Type B pancreatic cell (in vitro differentiated cells): ENCODE measurements at places on chromosomes 13 and 19. TPM values are rescaled to one million over a fixed set of nuclear protein-coding genes. Genes with fewer than 3 reads are reported as not detected.

DNA sequence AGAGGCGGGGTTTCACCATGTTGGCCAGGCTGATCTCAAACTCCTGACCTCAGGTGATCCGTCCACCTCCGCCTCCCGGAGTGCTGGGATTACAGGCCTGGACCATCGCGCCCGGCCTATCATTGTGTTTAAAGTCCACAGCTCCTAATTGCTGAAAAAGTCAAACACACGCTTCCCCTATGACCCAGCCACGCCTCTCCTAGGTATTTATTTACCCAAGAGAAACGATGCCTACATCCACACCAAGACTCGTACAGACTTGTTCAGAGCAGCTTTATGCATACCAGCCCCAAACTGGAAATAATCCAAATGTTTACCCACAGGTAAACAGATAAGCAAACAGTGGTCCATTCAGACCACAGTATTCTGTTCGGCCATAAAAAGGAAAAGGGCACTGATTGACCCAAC lies 15.1 kb downstream of the ZNRF4 start:
- no peak for DNase-seq
- peaks cover 5% of the 10 kb centered on the region for H3K27me3 ChIP-seq
- H3K27ac ChIP-seq = peak overlapping the region; percentile 93
- peaks cover 15% of the 10 kb centered on the region for H3K4me1 ChIP-seq
- H3K36me3 ChIP-seq = no peaks in the 10 kb centered on the region

- H3K27ac ChIP-seq = no peak overlapping the region
- H3K36me3 ChIP-seq = no peaks in the 10 kb centered on the region
- H3K4me1 ChIP-seq = peaks cover 9% of the 10 kb centered on the region
- DNase-seq = no peak
- peaks cover 19% of the 10 kb centered on the region for H3K27me3 ChIP-seq
- peak overlapping the region; percentile 76 for H3K4me3 ChIP-seq
These were observed 619 bp downstream of the MEF2B start for GRCh38 chr19:19169236-19170052.

DNA sequence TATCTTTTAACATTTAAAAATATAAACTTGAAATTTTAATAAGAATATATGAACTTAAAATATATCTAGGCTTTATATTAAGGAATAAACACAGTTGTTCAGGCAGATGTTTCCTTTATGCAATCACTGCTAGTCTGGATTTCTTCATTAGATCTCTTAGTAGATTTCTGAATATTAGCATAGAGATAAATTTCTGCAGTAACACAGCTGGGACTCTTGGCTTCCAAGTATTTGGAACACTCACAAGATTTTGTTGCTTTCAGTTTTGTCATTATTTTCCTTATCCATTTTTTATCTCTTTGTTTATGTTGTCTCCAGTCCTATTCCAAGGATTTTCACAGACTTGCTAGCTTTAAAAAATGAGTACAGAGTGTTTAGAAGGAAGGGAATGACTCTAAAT lies 857.1 kb downstream of the GPC5 start:
- no peak for DNase-seq
- H3K36me3 ChIP-seq = no peaks in the 10 kb centered on the region
- H3K4me3 ChIP-seq = no peak overlapping the region
- peaks cover 2% of the 10 kb centered on the region for H3K4me1 ChIP-seq
- H3K27me3 ChIP-seq = no peaks in the 10 kb centered on the region

DNA sequence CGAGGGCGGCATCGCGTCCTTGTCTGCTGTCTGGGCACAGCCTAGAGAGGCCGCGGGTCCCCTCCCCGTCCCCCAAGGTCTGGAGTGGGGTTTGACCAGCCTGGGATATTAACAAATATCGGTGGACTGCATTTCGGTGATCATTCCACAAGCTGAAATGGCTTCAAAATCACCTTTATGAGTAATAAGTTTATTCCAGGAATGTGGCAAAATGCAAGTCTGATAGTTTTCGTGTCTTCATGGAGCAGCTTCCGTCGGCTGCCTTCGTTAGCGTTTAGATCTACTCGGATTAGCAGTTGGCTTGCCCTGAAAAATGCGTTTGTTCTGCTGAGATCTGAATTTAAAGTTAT lies 1.1 kb upstream of the GJA3 start:
- H3K4me1 ChIP-seq = peaks cover 27% of the 10 kb centered on the region

DNA sequence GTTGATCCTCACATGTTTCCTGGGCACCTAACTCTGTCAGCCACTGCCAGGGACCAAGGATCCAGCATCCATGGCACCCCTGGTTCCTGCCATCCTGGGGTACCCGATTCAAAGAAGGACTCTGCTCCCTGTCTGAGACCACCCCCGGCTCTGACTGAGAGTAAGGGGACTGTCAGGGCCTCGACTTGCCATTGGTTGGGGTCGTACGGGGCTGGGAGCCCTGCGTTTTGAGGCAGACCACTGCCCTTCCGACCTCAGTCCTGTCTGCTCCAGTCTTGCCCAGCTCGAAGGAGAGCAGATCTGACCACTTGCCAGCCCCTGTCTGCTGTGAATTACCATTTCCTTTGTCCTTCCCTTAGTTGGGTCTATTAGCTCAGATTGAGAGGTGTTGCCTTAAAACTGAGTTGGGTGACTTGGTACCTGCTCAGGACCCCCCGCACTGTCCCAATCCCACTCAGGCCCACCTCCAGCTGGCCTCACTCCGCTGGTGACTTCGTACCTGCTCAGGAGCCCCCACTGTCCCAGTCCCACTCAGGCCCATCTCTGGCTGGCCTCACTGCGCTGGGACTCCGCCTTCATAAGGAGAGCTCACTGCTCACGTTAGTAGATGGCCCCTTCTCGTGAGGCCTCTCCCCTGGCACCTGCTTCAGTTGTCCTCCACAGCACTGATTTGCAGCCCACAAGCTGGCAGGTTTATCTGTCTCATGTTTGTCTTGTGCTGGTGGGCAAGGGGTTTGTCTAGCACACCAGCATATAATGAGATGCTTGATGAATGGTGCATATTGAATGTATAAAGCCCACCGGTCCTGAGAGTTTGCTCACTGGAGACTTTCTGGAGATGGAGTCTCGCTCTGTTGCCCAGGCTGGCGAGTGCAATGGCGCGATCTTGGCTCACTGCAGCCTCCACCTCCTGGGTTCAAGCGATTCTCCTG lies 3.9 kb downstream of the RPL28 start:
- H3K27ac ChIP-seq = no peak overlapping the region
- no peaks in the 10 kb centered on the region for H3K27me3 ChIP-seq
- H3K36me3 ChIP-seq = peaks cover 13% of the 10 kb centered on the region
- no peak for DNase-seq
- H3K4me3 ChIP-seq = peak overlapping the region; percentile 74

- no peak for DNase-seq
- H3K36me3 ChIP-seq = no peaks in the 10 kb centered on the region
- peaks cover 4% of the 10 kb centered on the region for H3K27me3 ChIP-seq
- no peak overlapping the region for H3K4me3 ChIP-seq
- H3K4me1 ChIP-seq = peaks cover 5% of the 10 kb centered on the region
These were observed 46.4 kb downstream of the AP1M1 start for GRCh38 chr19:16244091-16244490.

DNA sequence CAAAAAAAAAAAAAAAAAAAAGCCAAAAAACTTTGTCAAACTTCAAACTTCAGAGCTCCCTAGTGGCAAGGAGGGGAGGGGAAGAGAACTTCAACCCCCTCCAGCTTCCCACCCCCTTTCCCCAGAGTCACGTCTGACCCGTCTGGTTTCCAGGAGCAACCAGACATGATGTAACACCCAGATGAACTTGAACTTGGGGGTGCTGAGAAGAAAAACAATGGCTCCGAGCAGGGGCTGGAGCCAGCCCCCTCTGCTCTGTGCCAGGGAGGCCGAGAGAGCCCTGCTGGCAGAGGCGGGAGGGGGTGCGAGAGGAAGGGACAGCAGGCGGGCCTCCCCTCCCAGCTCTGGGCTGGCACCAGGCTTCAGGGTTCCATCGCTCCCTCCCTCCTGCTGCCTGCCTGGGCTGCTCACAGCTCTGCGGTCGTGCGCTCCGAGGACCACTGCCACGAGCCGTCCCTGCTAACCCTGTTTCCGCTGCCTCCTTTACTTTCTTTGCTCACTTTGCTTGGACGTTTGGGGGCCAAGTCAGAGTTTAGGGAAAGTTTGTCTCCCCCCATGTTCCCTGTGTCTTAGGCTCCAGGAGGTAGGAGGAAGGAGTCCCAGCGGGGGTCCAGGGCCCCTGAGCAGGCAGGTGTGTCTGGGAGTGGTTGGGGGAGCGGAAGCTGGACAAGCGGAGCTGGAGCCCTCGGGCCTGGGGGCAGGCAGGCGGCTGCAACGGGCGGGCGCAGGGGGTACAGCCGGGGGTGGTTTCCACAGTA lies 11.1 kb downstream of the LYL1 start:
- H3K36me3 ChIP-seq = no peaks in the 10 kb centered on the region
- H3K27me3 ChIP-seq = peaks cover 65% of the 10 kb centered on the region
- no peak overlapping the region for H3K27ac ChIP-seq
- no peak for DNase-seq
- H3K4me3 ChIP-seq = no peak overlapping the region

DNA sequence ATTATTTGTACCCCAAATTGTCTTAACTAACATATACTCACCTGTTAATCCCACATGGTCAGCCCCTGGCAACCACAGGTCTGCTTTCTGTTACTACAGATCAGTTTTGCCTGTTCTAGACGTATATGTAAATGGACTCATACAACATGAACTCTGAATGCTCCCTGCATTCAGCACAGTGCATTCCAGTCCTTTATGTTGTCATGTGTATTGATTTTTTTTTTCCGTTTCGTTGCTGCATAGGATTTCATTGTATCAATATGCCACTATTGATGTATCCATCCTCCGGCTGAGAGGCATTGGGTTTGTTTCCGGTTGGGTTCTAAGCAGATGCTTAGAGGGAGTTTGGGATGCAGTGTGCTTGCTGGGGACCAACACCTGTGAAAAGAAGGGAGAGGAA lies 36.1 kb upstream of the TNFRSF19 start:
- no peak for DNase-seq
- peaks cover 4% of the 10 kb centered on the region for H3K4me1 ChIP-seq
- no peaks in the 10 kb centered on the region for H3K36me3 ChIP-seq
- no peak overlapping the region for H3K4me3 ChIP-seq
- no peaks in the 10 kb centered on the region for H3K27me3 ChIP-seq

GRCh38 chr19:2636897-2637683 lies 65.4 kb downstream of the GNG7 start:
- no peak overlapping the region for H3K27ac ChIP-seq
- no peaks in the 10 kb centered on the region for H3K36me3 ChIP-seq
- no peaks in the 10 kb centered on the region for H3K27me3 ChIP-seq
- H3K4me1 ChIP-seq = no peaks in the 10 kb centered on the region
- peak overlapping the region; percentile 31 for H3K4me3 ChIP-seq
- peak; percentile 80 for DNase-seq

- DNase-seq = no peak
- no peak overlapping the region for H3K27ac ChIP-seq
- H3K4me3 ChIP-seq = no peak overlapping the region
- H3K27me3 ChIP-seq = no peaks in the 10 kb centered on the region
- H3K36me3 ChIP-seq = peaks cover 3% of the 10 kb centered on the region
These were observed 25.2 kb downstream of the MCF2L start for GRCh38 chr13:112994084-112994780.

DNA sequence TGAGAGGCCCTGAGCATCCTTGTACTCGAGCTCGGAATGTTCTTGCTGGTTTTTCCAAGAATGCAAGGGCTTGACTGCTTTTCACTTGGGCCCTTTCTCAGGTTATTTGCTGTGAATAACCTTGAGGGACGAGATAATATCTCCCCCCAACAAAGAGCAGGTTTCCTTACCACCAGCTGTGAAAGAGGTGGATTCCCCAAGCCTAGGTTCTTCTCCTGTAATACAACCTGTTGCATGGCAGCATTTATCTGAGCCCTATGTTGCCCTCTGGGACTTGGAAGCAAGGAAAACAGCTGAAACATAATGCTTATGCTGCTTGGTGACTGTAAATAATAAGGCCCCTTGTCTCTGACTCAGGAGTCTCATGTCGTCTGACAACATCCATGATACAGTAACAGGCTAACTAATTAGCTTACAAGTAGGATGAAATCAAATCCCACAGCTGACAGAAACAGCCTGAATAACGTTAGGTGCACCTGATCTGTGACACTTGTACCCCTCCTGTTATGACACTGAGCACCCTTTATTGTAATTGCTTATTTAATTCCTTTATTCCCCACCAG lies 43.6 kb upstream of the RCBTB2 start:
- H3K27ac ChIP-seq = no peak overlapping the region
- H3K4me1 ChIP-seq = peaks cover 5% of the 10 kb centered on the region
- DNase-seq = no peak
- no peak overlapping the region for H3K4me3 ChIP-seq
- no peaks in the 10 kb centered on the region for H3K36me3 ChIP-seq
- no peaks in the 10 kb centered on the region for H3K27me3 ChIP-seq

GRCh38 chr19:572743-573518 lies 535 bp downstream of the BSG start:
- H3K4me1 ChIP-seq = peaks cover 30% of the 10 kb centered on the region
- H3K36me3 ChIP-seq = peaks cover 3% of the 10 kb centered on the region
- H3K27ac ChIP-seq = peak overlapping the region; percentile 98

DNA sequence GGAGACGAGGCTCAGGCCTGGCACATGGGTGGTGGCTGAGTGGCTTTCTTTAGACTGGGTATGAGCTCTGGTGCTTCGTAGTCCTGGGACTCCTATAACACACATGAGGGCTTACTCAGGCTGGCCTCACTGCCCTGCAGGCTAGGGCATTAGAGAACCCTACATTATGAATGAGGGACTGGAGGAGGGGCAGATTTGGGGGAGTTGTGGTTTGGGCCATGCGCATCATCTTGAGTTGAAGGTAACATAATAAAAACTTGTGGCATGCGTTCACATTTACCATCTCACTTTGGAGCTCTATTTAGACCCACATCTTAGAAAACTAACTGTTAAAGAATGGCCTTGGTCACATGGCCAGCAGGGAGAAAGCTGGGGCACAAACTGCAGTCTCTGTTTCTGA lies 54.2 kb downstream of the STARD13 start:
- no peaks in the 10 kb centered on the region for H3K27me3 ChIP-seq
- H3K4me3 ChIP-seq = no peak overlapping the region
- H3K36me3 ChIP-seq = peaks cover 21% of the 10 kb centered on the region
- DNase-seq = no peak

GRCh38 chr13:113533161-113533840 lies 42.8 kb upstream of the DCUN1D2 start:
- peaks cover 12% of the 10 kb centered on the region for H3K36me3 ChIP-seq
- DNase-seq = no peak
- peak overlapping the region; percentile 88 for H3K27ac ChIP-seq
- peaks cover 7% of the 10 kb centered on the region for H3K4me1 ChIP-seq

GRCh38 chr19:45123440-45123850 lies 30.5 kb downstream of the PPP1R37 start:
- peaks cover 42% of the 10 kb centered on the region for H3K4me1 ChIP-seq
- no peaks in the 10 kb centered on the region for H3K27me3 ChIP-seq
- H3K36me3 ChIP-seq = no peaks in the 10 kb centered on the region
- DNase-seq = no peak
- peak overlapping the region; percentile 47 for H3K4me3 ChIP-seq

DNA sequence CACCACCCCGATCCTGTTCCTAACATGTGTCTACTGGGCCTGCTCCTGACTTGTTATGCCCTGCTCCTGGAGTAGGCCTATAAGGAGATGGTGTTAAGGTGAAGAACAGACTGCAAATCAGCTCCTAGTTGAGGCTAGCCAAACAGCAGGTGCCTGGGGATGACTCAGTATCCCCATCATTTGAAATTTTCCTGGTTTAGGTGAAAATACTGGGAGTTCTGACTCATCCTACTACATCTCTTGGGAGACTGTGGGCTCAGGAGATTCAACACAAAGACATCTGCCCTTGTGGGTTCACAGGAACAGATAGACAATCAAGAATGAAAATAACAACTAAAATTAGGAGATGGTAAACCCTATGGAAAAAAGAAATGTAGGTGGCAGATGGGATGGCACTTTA lies 41.2 kb downstream of the BRD4 start:
- no peaks in the 10 kb centered on the region for H3K27me3 ChIP-seq
- no peak overlapping the region for H3K4me3 ChIP-seq
- no peak for DNase-seq
- no peak overlapping the region for H3K27ac ChIP-seq

Gene KCTD4
- total RNA-seq = not detected in 2 replicates

Gene CLASRP
- total RNA-seq = 80.4 and 111 TPM in 2 replicates

Gene SCEL
- 102 and 382 TPM in 2 replicates for total RNA-seq

Gene SYDE1
- 7.3 and 23.7 TPM in 2 replicates for total RNA-seq

Gene SIGLEC8
- total RNA-seq = not detected in 2 replicates

Gene CLEC4G
- not detected in 2 replicates for total RNA-seq

Gene RGL3
- 44.8 and 49.6 TPM in 2 replicates for total RNA-seq
